CD4-positive, alpha-beta T cell treated with Interleukin-2 at 100 ng/mL for 4 hours (primary cell): ENCODE measurements at places on chromosomes 3 and 15.

DNA sequence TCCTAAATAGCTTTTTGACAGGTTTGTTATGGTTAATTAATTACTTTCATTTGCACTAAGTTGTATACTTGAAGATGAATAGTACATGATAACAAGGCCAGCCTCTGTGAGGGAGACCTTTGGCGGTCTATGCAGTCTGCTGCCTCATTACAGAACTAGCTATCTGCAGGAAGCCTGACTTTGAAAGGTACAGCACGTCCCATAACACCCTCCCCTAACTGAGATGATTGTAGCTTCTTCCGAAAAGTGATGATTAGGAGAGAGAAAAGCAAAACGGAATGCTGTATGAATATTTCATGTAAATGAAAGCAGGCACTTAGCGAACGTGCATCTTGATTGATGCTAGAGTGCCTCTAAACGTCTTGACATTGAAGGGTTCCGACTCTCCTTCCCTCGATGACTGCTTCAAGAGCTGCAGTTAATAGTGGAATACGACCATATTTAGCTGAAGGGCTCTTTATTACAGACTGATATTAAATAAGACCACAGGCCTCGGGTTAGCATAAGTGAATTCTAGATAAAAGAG, 116.2 kb upstream of the TMCO5A start:
- DNase-seq, result no peak

DNA sequence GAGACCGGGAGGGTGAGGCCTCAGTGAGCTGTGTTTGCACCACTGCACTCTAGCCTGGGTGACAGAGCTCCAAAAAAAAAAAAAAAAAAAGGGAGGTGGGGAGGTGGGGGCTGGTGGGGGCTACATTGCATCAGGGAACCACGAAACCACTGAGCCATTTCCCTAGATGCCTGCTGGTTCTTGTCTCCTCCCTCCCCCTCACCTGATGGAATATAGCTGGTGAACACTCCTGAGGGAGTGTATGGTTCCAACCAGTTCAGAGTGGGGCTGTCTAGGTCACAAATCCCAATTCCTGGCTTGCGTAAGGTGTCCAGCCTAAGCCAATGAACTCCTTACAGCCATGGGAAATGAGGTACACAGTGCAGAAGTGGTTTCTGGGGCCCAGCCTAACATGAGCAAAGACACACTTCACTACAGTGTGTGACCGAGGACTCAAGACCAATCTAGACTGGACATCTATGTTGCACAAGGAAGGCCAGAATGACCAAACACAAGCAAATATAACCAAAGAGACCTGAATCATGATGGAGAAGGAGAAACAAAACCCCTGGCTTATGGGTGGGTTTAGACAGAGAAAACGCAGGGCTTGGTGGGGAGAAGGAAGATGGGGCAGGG, 39.1 kb upstream of the OSBPL11 start:
- DNase-seq, result no peak

- DNase-seq, result peak; percentile 47
Observed at GRCh38 chr3:88203642-88204055, 53.9 kb downstream of the C3orf38 start.

- DNase-seq, result no peak
Observed at GRCh38 chr15:37616215-37616614, 318.2 kb upstream of the TMCO5A start.

- DNase-seq, result no peak
Observed at GRCh38 chr3:128491941-128492670, 895 bp downstream of the GATA2 start.

DNA sequence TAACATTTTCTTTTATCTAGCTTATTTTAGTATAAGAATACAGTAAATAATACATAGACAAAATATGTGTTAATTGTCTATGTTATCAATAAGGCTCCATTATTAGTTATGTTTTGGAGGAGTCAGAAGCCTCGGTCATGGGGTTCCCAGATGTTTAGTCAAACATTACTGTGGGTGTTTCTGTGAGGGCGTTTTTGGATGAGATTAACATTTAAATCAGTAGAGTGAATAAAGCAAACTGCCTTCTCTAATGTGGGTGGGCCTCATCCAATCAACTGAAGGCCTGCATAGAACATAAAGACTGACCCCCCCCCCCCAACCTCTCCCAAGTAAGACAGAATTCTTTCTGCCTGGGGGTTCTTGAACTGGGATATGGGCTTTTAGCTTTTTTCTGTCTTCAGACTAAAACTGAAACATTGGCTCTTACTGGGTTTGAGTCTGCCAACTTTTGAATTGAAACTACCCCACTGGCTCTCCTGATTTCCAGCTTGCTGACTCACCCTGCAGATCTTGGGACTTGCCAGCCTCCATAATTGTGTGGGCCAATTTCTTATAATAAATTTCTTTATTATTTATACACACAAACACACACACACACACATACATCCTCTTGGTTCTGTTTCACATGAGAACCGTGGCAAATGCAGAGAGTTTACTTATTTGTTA, 192.0 kb downstream of the TPRG1 start:
- no peak for DNase-seq

DNA sequence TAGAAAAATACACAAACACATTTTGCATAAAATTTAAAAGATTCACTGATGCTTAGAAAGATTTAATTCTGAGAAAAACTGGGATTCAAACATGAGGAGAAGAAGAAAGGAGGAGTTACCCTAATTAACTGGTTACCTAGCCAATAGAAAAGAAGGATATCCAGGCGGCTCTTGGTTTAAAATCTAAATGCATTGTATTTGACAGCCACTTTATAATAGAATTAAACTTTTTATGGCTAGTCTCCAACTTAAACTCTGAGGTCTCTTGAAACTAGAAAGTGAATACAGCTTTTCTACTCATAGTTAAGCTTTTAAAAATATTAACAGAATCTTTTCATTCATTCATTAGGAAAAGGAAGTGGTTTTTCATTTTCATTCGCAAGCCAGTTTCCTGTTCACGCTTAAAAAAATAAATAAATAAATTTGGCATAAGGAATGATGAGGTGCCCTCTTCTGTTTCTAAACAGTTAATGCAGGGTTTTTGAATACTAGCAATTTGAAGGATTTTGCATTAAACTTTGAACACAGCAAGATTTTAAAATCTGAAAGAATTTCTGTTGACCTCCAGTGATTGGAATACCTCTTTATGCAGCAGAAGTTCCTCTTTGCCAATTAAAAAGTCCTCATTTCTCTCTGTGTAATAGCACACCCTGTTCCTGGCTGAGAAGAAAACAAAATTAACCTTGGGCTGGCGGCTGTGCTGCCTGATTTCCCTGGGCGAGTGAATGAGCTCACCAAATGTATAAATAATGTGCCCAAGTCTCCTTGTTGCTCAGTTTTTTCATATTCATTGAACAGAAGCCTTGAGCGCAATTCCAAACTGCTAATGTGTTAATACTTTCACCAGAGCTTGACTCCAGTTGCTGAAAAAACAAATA, 105.1 kb downstream of the ZMAT3 start:
- no peak for DNase-seq

- DNase-seq, result no peak
Observed at GRCh38 chr3:175307642-175308041, 448.5 kb downstream of the NAALADL2 start.

GRCh38 chr3:143277531-143277930, 158.0 kb downstream of the CHST2 start:
- DNase-seq, result no peak

GRCh38 chr3:13902648-13903238, 22.9 kb upstream of the WNT7A start:
- DNase-seq, result no peak

GRCh38 chr3:4656626-4657328, 163.6 kb downstream of the ITPR1 start:
- DNase-seq, result no peak

DNA sequence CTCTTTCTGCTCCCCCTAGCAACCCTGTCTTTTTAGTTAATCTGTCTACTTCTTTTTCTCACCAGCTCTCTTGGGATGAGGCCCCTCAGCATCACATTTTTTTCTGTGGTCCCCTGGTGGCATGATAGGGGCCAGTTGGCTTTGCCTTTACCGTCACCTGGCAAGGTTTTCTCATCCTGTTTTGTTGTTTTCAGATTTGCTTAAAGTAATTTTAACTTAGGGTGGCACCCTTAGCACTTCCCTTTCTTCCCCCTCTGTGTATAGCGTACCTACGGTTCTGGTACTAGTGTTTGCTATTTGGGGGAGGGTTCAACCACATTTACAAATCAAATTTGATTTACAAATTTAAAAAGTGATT, 35.6 kb downstream of the PDCD6IP start:
- DNase-seq, result no peak
